ENCODE measurements at places on chromosomes 5 and 9. TPM values are rescaled to one million over a fixed set of nuclear protein-coding genes. Genes with fewer than 3 reads are reported as not detected.

SPINK13 gene
- total RNA-seq, result not detected

CCDC183 gene
- 3.7 TPM for total RNA-seq

PTGDS gene
- total RNA-seq, result 225 TPM

SPINK4 gene
- total RNA-seq, result not detected

GLT6D1 gene
- not detected for total RNA-seq

Measured in lower lobe of right lung (tissue), 2 donors.